Left ventricle myocardium superior (tissue), 1 donor: ENCODE measurements at places on chromosomes 6 and 20.

DNA sequence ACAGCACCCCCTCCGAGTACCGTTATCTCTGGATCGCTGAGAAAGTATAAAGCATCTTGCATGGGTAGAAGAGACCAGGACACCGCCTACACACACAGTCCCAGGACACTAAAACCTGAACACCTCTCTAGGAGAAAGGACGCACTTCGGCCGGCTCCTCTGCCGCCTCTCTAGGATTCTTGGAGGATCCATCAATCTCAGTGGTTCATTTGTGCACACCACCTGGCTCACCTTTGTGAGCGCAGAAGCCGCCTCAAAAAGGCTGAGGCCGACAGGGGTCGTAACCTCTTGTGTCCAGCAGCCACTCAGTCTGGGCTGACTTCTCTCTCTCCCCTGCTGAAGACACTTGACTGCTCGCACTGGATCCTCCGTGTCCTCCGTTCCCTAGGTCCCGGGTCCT lies 13.5 kb downstream of the ZSCAN23 start:
- DNase-seq: no peak

- no peak for DNase-seq
Measured at GRCh38 chr6:121426686-121427085, 8.8 kb upstream of the GJA1 start.

- no peak for DNase-seq
Measured at GRCh38 chr6:119647309-119647708, 297.7 kb upstream of the MAN1A1 start.

DNA sequence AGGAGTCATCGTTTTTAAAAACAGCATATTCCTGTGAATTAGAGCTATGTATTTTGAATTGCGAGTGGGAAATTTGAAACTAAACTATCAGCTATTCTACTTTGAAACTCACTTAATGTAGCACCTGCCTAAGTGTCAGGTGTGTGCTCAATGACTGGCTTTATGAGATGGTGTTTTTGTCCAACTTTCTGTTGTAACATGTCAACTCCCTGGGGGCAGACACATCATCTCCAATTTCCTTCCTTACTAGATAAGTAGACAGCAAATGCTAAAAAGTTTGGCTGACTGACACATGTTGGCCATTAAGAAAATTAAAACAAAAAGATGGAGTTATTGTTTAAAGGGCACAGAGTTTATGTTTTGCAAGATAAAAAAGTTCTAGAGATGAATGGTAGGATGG lies 226.9 kb downstream of the TFAP2B start:
- no peak for DNase-seq

GRCh38 chr6:38208028-38208427 lies 388.5 kb downstream of the ZFAND3 start:
- no peak for DNase-seq

GRCh38 chr6:81215092-81215432 lies 537.4 kb downstream of the TENT5A start:
- DNase-seq: no peak

- no peak for DNase-seq
Measured at GRCh38 chr6:961407-961960, 268.5 kb upstream of the EXOC2 start.

DNA sequence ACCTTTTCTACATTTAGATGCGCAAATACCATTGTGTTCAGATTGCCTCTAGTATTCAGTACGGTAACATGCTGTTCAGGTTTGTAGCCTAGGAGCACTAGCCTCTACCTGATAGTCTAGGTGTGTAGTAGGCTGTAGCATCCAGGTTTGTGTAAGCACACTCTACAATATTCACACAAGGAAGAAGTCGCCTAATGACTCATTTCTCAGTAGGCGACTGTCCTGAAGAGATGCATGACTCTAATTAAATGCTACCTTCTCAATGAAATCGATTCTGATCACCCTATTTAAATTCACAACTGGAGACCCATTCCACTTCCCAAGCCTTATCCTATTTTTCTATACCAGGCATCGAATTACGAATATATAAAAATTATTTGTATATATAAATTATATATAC lies 1.3 kb downstream of the MCUR1 start:
- no peak for DNase-seq

DNA sequence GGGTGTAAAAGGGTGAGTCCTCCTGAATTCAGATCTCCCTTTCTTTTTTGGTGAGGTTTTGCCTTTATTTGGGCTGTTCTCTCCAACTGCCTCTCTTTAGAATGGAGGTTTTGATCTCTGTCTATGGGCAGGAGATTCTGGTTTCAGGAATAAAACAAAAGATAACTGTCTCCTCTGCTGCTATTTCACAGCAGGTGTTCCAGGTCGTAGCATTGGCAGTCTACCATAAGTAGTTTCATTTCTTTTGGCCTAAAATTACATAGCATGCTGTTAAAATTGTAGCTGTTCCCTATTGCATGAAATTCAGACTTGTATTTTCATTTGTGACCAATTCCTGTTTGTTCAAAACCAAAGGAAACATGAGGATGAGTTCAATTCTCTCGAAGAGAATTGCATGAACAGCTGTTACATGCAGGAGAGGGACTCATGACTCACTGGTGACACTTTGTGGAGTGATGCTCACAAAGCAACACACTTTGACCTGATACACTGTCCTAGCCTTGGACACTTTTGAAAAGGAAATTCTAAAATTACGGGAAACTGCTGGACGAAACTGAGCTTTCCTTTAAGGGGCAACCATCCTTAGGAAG lies 76.8 kb upstream of the SIRPG start:
- DNase-seq: no peak

- no peak for DNase-seq
Measured at GRCh38 chr6:94636780-94637385, 940.5 kb upstream of the MANEA start.

GRCh38 chr20:43463527-43464218 lies 6.0 kb downstream of the SRSF6 start:
- DNase-seq: no peak

- no peak for DNase-seq
Measured at GRCh38 chr6:3291987-3292386, 33.2 kb downstream of the PSMG4 start.

GRCh38 chr6:155542036-155542435 lies 86.4 kb upstream of the NOX3 start:
- DNase-seq: no peak

DNA sequence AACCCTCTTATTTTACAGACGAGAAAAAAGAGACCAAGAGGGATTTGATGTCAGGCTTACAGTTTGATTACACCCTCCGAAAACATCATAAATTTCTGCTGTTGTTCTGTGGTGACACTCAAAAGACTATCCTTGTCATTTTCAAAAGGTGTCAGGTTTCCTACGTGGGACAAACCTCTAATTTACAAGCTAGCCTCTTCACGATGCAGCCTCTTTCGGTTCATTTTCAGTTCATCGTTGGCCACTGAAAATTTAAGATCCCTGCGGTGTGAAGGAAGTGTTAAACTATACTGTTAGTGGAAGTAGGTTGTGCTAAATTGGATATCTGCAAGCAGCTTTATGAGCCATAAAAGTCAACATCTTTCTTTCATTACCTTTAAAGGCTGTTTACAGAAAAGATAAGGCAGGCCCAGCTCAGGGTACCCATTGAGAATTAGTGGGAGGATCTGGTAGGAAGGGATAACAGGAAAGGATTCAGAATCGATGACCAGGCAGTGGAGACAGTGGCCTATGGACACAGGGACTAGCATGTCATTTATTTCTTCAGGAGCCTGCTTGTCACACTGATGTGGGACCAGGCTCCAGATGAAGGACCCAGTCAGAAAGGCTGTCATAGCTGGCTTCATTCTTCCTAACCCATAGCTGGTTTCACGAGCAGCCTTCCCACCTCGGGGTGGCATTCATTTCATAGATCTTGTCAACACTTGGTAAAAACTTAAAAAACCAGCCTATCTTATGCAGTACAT lies 329.1 kb upstream of the SOX4 start:
- no peak for DNase-seq

GRCh38 chr20:60453388-60454246 lies 495.4 kb downstream of the CDH26 start:
- no peak for DNase-seq

- DNase-seq: no peak
Measured at GRCh38 chr6:42889815-42890214, 10.4 kb downstream of the RPL7L1 start.

GRCh38 chr6:41637194-41638001 lies 870 bp upstream of the MDFI start:
- no peak for DNase-seq

DNA sequence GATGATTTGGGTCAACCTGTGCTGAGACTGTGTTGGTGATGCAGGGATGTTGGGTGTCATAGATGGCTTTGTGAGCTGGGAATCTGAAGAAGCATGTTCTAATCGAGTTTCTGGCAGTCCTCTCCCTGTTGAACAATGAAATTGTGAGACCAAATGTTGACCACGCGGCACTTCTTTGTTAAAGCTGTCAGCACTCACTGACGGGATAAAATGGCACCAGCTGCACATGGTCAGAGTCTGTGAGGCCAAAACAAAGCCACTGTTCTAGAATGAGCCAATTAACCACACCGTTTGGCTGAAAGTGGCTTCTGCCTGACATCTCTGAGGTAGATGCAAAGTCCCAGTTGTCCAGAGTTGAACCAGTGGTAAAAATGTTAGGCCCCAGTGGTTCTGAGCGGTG lies 562.2 kb downstream of the KIF16B start:
- no peak for DNase-seq

DNA sequence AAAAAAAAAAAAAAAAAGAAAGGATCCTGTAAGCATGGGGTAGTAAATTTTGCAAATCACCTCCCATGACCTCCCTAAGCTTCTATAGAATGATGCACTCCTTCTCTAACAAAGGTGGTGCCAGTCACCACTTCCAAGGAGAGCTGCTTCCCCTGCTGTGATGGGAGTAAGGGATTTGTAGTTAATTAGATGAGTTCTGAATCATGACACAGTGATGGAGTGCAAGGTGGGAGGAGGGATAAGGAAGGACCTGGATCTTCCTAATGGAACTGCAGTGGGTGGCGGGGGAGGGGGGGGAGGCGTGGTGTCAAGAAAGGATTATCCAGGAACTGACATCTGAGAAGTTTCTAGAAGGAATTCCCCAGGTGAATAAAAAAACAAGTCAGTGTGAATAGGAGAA lies 47.8 kb downstream of the NRN1 start:
- no peak for DNase-seq

DNA sequence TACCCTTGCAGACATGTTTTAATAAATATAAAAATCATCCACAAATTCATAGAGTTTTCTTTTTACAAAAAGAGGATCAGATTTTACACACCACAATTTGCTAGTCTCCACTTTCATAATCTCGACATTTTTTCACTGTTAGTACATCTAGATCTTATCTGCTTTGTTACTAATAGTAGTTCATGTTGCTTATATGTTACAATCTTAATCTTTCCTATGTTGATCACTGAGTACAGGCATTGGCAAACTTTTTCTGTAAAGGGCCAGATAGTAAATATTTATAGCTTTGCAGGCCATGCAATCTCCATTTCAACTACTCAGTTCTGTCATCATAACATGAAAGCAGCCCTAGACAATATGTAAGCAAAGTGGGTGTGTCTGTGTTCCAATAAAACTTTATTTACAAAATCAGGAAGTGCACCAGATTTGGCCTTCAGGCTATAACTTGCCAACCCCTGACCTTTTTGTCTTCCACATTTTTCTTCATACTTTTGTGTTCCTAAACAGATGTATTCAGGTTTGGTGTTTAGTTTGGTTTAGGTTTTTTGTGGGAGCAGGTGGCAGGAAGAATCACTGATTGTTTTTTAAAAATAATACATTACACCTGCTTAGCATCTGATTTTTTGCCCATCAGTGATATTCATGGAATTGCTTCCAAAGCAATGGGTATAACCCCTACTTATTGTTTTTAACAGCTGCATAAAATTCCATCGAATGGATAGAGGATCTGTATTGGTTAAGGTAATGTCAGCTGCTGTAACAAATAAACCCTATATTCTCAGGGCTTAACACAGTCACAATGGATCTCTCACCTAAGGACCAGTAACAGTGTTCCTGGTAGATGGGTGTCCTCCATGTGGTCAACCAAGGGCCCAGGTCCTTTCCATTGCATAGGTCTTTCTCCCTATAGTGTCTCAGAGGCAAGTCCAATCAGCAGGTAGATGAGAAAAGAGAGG lies 61.2 kb downstream of the EYA2 start:
- DNase-seq: no peak

- no peak for DNase-seq
Measured at GRCh38 chr6:125636671-125637070, 112.8 kb upstream of the HEY2 start.

GRCh38 chr6:24537082-24537699 lies 42.4 kb downstream of the ALDH5A1 start:
- no peak for DNase-seq

DNA sequence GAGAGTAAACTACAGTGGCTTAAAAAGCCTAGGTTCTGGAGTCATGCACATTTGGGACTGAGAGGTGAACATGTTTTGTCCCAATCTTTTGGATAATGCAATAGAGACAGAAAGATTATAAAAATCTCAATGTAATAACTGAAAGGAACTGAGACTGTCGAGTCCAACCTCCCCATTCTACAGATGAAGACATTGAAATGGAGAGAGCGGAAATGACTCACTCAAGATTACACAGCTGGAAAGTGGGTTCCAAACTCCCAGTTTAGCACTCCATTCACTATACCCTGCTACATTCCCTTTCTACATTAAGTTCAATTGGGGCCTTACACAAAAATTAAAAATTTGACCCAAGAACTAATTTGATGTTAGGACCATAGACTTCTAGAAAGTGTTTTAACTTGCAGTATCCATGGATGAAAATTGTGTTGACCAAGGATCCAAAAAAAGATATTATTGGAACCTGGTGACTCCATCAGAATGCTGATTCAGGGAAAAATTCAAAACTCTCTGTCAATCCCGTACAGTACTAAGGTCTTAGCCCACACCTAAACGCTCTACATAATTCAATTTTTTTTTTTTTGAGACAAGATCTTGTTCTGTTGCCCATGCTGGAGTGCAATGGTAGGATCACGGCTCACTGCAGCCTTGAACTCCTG lies 1.5 kb upstream of the ILRUN start:
- no peak for DNase-seq

DNA sequence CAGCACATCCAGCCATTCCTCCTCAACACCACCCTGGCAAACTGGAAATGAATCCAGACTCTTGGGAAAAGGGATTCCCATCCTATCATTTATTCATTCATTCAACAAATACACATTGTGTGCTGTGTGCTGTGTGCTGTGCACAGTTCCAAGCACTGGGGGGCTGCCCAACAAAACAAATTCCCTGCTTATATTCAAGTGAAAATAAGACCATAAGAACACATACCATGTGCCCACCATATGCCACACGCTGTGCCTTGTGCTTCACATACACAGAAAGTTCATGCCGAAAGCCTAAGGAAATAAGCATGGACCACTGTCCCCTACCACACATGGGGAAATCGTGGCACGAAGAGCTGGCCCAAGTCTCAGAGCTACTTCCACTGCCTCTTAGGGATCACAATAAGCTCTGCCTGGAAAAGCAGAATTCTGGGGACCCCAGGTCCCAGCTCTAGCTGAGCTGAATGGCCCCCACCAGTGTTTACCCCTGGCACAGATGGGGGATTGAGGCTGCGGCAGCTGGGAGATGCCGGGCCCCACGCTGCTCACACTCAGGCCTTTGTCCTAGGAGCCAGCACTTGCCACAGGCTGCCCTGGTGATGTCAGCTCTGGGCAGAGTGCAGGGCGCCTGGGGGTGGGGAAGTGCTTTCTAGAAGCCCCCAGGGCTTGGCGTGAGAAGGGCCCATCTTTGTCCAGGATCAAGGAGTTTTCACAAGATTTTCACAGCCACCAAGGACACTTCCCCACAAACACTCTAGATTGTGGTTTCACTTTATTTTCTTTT lies 99.6 kb downstream of the PREX1 start:
- DNase-seq: no peak
